HTR-8/SVneo (cell line): ENCODE measurements at places on chromosomes 4 and X.

GRCh38 chr4:152394791-152395190 lies 141.1 kb downstream of the FBXW7 start:
- DNase-seq: no peak

GRCh38 chr4:102687982-102688433 lies 72.8 kb downstream of the MANBA start:
- DNase-seq: no peak

DNA sequence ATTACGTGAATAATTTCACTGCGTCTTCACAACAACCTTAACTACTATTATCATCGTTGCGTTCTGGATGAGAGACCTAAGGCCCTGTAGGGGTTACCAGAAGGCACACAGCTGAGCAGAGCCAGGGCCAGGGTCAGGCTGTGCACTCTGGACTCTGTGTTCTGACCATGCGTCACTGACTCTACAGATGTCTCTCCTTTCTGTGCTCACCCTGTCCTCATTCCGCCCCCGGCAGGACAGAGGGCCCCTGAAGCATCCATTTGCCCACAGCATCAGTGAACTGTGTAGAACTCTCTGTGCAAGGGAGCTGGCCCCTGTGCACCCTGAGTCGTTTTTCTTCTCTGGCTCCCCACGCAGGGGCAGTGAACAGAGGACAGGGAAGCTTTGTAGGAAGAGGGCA lies 21.3 kb downstream of the GPKOW start:
- DNase-seq: no peak

GRCh38 chr4:1952719-1953118 lies 56.1 kb downstream of the NELFA start:
- no peak for DNase-seq

- no peak for DNase-seq
These were observed 39.2 kb upstream of the CRMP1 start for GRCh38 chr4:5932035-5932568.

- no peak for DNase-seq
These were observed 10.8 kb downstream of the AWAT2 start for GRCh38 chrX:70038951-70039350.

GRCh38 chr4:107850438-107850837 lies 25.7 kb downstream of the SGMS2 start:
- no peak for DNase-seq

GRCh38 chr4:150906987-150907633 lies 108.0 kb downstream of the LRBA start:
- peak; percentile 10 for DNase-seq

DNA sequence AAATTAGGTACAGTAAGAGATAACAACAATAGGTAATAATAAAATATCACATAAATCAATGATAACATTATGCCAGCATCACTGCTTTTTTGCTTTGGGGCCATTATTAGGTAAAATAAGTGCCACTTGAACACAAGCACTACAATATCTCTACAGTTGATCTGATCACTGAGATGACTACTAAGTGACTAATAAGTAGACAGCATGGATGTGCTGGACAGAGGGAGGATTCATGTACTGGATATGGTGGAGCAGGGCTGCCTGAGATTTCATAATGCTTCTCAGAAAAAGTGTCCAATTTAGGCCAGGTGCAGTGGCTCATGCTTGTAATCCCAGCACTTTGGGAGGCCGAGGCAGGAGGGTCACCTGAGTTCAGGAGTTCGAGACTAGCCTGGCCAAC lies 137.8 kb upstream of the IL1RAPL2 start:
- DNase-seq: no peak

GRCh38 chrX:103376118-103376978 lies at the start of gene BEX3:
BEX3 (plus strand) TSS chrX:103376538; CDS start chrX:103377522, 984 bp downstream.
- DNase-seq: peak; percentile 30

- DNase-seq: no peak
These were observed 20.1 kb downstream of the C4orf36 start for GRCh38 chr4:86872135-86872534.

- no peak for DNase-seq
These were observed 93.5 kb downstream of the CBLL2 start for GRCh38 chrX:22366166-22366702.

GRCh38 chr4:58252656-58253055 lies 1142.5 kb upstream of the IGFBP7 start:
- no peak for DNase-seq

- no peak for DNase-seq
These were observed 933 bp downstream of the CNKSR2 start for GRCh38 chrX:21374994-21375707.

DNA sequence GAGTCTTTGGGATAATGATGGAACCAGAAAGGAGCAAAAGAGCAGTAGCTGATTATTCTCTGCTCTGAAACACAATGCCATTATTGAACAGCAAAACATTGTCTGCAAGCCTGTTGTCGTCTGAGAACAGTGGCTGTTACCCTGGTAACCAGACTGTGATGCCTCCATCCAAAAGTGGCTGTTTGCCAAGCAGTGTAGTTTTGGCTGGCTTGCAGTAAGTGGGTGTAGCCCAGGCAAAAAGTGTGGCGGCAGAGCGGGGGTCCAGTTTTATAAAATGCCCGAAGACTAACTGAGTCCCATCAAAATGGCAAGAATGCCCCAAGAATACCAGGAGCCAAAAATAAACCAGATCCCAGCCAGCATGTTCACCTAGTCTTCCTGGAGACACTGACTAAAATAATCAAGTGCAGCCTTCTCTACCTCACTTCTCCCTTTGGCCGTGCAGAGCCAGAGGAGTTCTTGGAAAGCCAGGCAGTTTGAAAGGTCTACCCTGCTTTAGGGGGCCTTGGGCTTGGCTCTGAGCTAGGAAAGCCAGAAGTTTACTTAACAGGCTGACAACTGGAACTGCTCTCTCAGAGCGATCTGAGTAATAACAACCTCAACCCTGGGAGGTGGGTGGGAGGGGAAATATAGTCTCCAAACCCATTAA lies 2.6 kb downstream of the PLP1 start:
- DNase-seq: no peak

- no peak for DNase-seq
These were observed 75.6 kb downstream of the PPP2R2C start for GRCh38 chr4:6396696-6397236.

GRCh38 chrX:97882306-97882705 lies 998.6 kb downstream of the RPA4 start:
- DNase-seq: no peak

GRCh38 chr4:19324184-19324583 lies 927.5 kb upstream of the SLIT2 start:
- no peak for DNase-seq

GRCh38 chrX:143581240-143581639 lies 54.7 kb downstream of the SLITRK4 start:
- DNase-seq: no peak

DNA sequence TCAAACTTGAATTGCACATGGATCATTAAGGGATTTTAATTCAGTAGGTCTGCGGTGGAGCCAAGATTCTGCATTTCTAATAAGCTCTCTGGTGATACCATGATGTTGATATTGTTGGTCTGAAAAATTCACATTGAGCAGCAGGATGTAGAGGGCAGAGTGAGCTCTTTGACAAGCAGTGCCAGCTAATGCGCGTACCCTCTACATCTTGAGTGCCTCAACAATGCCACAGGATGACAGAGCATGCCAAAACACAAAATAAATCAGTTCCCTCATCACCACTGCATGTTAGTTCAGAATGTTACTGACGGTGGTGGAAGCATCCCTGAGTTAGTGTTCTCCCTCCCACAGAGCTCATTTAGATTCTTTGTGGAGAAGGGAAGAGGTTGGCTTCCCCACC lies 23.5 kb downstream of the IL1RAPL1 start:
- DNase-seq: no peak

DNA sequence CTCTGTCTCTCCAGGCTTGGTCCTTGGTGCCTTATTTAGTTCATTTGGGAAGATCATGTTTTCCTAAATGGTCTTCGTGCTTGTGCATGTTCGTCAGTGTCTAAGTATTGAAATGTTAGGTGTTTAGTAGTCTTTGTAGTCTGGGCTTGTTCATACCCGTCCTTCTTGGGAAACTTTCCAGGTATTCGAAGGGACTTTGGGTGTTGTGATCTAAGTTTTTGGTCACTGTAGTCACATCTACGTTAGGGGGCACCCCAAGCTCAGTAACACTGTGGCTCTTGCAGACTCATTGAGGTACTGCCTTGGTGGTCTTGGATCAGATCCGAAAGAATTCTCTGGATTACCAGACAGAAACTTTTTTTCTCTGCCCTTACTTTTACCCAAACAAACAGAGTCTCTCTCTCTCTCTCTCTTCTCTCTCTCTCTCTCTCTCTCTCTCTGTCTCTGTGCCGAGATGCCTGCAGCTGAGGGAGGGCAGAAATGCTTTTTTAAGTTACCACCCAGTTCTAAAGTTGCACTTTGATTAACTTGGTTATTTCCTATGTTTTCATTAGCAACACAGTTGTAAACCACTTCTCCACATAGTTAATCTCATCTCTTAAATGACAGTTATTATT lies 67.6 kb upstream of the SLC7A3 start:
- peak; percentile 31 for DNase-seq

DNA sequence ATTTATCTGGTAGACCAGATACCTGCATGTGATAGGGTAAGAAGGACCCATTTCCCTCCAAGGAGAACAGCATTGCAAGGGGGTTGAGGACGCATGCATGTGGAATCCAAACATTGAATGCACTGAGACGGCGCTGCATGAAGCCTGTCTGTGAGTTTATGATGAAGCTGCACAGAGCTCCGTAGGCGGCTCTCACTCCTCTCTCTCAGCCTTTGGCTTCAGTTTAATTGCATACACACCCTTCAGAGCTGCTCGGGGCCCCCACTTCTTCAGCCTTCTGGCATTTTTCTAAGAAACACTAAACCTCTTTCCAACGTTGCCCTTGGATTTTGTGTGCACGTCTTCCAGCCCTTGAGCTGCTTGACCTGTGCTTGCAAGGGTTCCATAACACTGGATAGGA lies 176.6 kb downstream of the DHRSX start:
- DNase-seq: no peak
